ENCODE measurements at places on chromosomes 1 and 21.

- no peak for DNase-seq
Observed at GRCh38 chr1:12134716-12135115, 32.1 kb upstream of the TNFRSF1B start.

DNA sequence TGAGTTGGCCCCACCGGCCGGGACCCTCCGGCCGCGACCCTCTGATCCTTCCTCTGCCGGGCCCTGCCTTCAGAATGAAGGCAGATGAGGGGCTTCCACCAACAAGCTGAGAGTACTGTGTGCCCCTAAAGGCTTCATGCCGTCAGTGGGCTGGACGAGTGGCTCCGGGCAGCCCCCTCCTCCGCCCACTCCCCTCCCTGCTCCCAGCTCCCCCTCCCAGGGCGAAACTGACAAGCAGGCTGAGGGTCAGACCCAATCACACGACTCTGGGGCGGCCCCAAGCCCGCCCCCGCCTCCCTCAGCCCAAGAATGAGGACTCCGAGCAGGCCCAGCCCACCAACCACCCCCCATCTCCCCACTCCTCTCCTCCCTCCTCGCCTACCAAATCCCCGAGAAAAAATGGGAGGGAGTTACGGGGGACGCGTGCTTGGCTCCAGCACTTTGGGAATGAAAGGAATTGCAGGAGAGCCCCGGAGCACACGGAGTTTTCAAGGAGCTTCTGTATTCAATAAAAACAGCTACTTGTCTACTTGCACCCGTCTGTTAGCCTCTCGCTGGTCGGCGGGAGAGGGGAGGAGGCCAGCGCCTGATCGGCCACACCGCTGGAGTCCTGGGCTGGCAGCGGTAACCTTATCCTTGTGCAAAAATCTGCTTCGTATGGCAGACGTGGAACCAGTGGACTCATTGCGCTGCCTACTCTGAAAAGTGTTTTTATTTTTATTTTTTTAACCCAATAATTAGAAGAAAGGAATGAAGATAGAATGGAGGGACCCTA, at the start of gene COL11A1:
Gene COL11A1 (minus strand): TSS at position 147 of the 775 bp plus-strand sequence. CDS start 344 bp downstream, outside the sequence.
- DNase-seq = peak; percentile 68

GRCh38 chr1:171185091-171185490, at the start of gene FMO2:
FMO2 (plus strand) TSS chr1:171185300; CDS start chr1:171185714, 414 bp downstream.
- peak; percentile 79 for DNase-seq

- DNase-seq = no peak
Observed at GRCh38 chr1:204085876-204086275, 13.0 kb downstream of the SOX13 start.

- no peak for DNase-seq
Observed at GRCh38 chr21:41638201-41638790, 128.6 kb downstream of the RIPK4 start.

DNA sequence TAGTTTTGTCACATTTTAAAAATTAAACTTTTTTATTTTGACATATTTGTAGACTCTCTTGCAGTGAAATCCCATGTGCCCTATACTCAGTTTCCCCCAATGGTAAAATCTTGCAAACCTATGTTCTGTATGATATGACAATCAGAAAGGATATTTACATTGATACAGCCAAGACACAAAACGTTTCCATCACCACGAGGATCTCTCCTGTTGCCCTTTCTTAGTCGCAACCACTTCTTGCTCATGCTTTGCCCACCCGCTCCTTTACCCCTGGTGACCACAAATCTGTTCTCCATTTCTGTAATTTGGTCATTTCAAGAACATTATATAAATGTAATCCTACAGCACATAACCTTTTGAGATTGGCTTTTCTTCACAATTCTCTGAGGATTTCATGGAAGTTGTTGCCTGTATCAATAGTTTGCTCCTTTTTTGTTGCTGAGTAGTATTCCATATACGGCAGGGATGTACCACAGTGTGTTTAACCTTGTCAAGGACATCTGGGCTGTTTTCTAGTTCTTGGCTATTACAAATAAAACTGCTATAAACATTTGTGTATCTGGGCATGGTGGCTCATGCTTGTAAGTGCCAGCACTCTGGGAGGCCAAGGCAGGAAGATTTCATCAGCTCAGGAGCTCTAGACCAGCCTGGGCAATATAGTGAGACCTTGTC, 14.0 kb upstream of the BATF3 start:
- DNase-seq = no peak

DNA sequence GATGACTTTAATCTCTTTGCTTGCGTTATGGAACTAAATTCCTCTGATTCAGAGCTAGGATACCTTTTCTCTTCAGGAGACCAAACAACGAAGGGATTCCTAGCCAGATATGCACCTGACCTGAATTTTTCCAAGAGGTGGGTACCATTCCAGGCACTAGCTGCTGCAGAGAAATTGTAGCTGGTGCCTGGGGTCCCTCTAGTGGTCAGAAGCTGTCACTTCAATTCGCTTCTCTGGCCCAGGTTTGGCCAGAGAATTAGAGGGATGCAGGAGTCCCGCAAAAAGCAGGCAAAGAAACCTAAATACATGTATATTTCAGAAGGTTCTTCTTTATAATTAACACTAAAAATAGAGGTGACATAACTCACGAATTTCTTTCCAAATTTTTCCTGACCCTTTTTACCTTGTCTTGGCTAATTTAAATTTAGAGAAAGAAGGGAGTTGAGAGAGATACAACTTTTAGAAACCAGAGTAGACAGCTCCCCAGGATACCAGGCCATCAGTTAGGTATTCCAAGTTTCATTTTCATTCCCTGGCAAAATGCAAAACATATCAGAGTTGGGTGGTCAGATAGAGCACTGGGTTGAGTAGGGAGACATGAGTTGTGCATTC, 9.6 kb downstream of the ACKR1 start:
- DNase-seq = no peak

DNA sequence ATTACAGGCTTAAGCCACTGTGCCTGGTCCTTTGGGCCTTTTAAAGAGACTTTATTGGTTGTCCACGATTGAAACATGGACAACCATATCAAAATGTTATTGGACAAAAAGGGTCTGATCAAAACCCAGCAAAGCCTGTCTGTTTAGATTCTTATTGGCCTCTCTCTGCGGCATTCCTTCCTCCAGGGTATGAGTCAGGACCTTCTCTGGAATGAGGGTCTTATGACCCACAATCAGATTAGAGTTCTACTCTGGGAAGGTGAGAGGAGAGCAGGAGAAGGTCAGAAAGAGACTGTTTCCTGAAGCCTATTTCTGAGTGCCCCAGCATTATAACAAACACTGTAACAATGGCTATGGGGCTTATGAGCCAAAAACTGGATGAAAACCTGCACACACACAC, 7.9 kb downstream of the LURAP1 start:
- no peak for DNase-seq

DNA sequence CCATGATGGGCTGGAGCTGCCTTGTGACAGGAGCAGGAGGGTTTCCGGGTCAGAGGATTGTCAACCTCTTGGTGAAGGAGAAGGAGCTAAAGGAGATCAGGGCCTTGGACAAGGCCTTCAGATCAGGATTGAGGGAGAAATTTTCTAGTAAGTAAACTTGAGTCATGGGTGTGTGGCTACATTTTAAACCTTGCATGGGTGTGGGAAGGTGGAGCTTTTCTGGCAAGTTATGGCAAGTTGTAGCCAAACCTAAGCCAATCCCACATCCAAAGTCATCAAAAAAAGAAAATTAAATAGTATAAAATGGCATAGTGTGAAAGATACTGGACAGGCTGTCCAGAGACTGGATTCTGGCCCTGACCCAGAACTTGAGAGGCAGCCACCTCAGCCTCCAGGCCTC, 39.8 kb upstream of the HSD3B1 start:
- no peak for DNase-seq

DNA sequence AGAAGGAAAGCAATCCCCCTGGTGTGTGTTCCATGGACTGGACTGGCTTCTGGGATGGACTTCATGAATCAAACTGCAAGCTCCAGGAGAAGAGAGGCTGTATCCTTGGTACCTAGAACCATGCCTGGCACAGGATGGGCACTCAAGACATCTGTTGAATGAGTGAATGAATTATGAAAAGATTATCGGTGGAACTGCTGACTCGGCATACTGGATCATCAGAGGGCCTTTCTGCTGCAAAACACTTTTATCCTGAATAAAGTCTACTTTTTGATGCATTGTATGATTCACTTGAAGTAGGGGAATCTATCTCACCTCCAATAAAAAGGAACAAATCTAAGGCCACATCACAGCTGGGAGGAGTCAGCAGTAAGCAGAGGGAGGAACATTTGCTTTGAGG, 42.9 kb downstream of the DDX20 start:
- no peak for DNase-seq

- DNase-seq = no peak
Observed at GRCh38 chr1:175580841-175581240, 162.6 kb downstream of the TNR start.

- peak; percentile 78 for DNase-seq
Observed at GRCh38 chr1:225877580-225877979, 4.6 kb downstream of the TMEM63A start.

GRCh38 chr1:165828103-165828668, 772 bp downstream of the UCK2 start:
- peak; percentile 75 for DNase-seq

DNA sequence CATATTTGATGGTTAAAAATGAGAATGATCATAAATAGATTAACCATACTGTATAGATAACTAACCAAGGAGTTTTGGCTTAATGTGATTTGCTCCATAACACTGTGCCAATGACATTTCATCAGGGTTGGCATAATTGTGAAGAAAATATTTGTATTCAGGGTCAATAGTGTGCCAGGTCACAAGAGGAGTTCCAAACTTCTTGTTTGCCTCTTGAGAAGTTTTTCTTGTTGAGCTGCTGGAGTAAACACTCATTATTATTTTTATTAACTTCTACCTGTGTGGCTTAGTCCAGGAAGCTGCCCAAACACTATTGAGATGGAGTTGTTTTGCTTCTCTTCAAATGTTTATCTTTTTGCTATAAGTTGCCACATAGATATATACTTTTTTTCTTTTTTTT, 7.5 kb downstream of the MAP7D1 start:
- peak; percentile 22 for DNase-seq

GRCh38 chr1:200889571-200889970, 5.1 kb upstream of the INAVA start:
- no peak for DNase-seq

DNA sequence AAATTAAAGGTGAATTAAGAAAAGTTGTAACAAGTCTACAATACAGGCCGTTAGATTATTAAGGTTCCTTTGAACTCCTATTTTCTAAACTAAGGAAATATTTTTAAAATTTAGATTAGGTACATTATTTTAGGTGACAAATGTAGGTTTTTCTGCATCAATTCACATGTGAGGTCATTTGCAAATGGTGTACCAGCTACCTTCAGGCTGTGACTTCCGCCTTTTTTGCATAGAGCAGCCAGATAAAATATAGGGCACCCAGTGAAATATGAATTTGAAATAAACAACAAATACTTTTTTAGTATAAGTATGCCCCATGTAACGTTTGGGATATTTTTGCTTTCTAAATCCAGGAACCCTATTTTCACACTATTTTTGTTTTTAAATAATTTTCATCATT, 544.0 kb downstream of the LMO4 start:
- DNase-seq = no peak

- no peak for DNase-seq
Observed at GRCh38 chr1:229124116-229124515, 146.8 kb upstream of the RAB4A start.

All from lung (tissue), 17 donors.